Mucosa of gallbladder (tissue), 1 donor: ENCODE measurements at places on chromosomes 1 and 21. TPM values are rescaled to one million over a fixed set of nuclear protein-coding genes. Genes with fewer than 3 reads are reported as not detected.

ERICH3 gene
- total RNA-seq: 0.09 TPM

ZMYM4 gene
- total RNA-seq: 55.5 TPM

PODN gene
- total RNA-seq: 250 TPM

LAPTM5 gene
- 111 TPM for total RNA-seq

LCE3D gene
- total RNA-seq: not detected

CNKSR1 gene
- 36.0 TPM for total RNA-seq

ADCY10 gene
- 0.81 TPM for total RNA-seq

RNPC3 gene
- total RNA-seq: 26.3 TPM

CAMSAP2 gene
- 21.4 TPM for total RNA-seq
